ENCODE measurements at places on chromosomes 11 and 22.

GRCh38 chr11:71311928-71312510, 59.6 kb upstream of the SHANK2 start:
- DNase-seq: no peak

GRCh38 chr22:19962246-19962908, 20.8 kb upstream of the TXNRD2 start:
- peak; percentile 62 for DNase-seq

GRCh38 chr22:50628543-50629134, 687 bp upstream of the ARSA start:
- DNase-seq: peak; percentile 69

GRCh38 chr22:46352691-46353386, 17.3 kb downstream of the TRMU start:
- DNase-seq: no peak

GRCh38 chr11:19091366-19091765, 25.6 kb upstream of the ZDHHC13 start:
- no peak for DNase-seq
